Hematopoietic multipotent progenitor cell treated with erythropoietin and hydrocortisone succinate and interleukin-3 and kit ligand, for 15 days (in vitro differentiated cells): ENCODE measurements at places on chromosomes 7 and 10.
A peak's percentile ranks its signal among the peaks of the same experiment; 100 is the strongest.

- DNase-seq: no peak
Measured at GRCh38 chr7:156147756-156148504, 335.7 kb upstream of the SHH start.

- no peak for DNase-seq
Measured at GRCh38 chr7:30659312-30659711, 22.9 kb downstream of the CRHR2 start.

DNA sequence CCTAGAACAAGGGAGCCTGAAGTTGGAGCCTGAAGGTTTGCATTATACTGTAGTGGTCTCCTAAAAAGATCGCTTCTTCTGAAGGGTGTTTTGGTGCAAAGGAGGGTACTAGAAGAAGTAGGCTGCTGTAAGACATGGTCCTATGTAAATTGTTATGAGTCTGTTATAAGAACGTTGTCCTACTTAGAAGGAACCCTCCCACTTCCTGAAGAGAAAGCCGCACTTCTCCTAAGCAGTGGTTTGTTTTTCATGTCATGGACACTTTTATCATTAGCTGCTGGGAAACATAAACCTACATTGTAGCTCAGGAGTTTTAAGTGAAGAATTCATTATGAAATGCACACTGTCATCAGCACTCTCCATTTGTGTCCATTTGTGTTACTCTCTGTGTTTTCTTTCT is 129.1 kb upstream of the ITGB1 start:
- no peak for DNase-seq

DNA sequence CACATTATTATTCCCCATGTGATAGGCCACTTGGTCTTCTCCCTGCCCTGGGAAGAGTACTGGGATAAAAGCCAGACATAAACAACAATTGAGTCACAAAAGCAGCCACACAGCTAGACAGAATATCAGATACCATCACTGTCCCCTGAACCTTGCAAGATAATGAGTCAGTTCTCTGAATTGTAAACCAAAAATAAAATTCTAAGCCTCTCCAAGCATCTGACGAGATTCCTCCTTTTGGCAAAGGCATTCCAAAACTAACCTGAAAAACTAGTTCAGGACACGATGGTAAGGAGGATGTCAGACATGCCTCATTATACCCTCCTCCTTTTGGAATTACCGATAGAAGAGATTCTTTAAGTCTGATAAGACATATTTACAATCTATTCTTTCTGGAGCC is 450.7 kb downstream of the HTR7 start:
- DNase-seq: no peak

GRCh38 chr7:151226875-151227782 is at the start of gene ABCF2:
TSS of gene ABCF2 (minus strand) at chr7:151227205. CDS start at chr7:151226458, 747 bp downstream.
- DNase-seq: peak; percentile 96

DNA sequence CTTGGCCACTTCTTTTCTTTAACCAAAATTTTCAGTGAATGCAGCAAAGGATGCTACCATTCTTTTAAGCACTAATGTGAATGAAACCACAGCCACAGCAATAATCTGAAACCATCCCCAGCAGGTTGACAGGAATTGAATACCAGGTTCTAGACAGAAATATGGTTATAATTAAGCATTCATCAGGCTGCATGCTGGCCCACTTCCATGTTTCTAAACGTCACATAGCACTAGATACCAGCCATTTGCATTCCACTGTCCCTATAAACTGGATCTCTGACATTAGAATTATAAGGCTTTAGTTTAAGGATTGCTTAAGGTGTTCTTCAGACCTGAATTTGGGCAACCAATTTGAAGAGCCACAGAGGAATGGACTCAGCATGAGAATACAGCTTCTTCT is 340.8 kb upstream of the KLF6 start:
- no peak for DNase-seq
